ENCODE measurements at places on chromosomes 2 and 18. TPM values are rescaled to one million over a fixed set of nuclear protein-coding genes. Genes with fewer than 3 reads are reported as not detected.

GRCh38 chr18:23231340-23232021, 96.2 kb downstream of the CABLES1 start:
- peak; percentile 97 for DNase-seq
- peaks cover 50% of the 10 kb centered on the region for H3K4me1 ChIP-seq
- H3K4me3 ChIP-seq = no peak overlapping the region
- peak overlapping the region; percentile 90 for H3K27ac ChIP-seq
- no peaks in the 10 kb centered on the region for H3K27me3 ChIP-seq

- peaks cover 39% of the 10 kb centered on the region for H3K4me1 ChIP-seq
- no peak overlapping the region for H3K4me3 ChIP-seq
- no peak overlapping the region for H3K27ac ChIP-seq
- no peak for DNase-seq
- no peaks in the 10 kb centered on the region for H3K27me3 ChIP-seq
- no peaks in the 10 kb centered on the region for H3K36me3 ChIP-seq
These were observed 42.6 kb upstream of the MAP4K3 start for GRCh38 chr2:39479696-39480095.

DNA sequence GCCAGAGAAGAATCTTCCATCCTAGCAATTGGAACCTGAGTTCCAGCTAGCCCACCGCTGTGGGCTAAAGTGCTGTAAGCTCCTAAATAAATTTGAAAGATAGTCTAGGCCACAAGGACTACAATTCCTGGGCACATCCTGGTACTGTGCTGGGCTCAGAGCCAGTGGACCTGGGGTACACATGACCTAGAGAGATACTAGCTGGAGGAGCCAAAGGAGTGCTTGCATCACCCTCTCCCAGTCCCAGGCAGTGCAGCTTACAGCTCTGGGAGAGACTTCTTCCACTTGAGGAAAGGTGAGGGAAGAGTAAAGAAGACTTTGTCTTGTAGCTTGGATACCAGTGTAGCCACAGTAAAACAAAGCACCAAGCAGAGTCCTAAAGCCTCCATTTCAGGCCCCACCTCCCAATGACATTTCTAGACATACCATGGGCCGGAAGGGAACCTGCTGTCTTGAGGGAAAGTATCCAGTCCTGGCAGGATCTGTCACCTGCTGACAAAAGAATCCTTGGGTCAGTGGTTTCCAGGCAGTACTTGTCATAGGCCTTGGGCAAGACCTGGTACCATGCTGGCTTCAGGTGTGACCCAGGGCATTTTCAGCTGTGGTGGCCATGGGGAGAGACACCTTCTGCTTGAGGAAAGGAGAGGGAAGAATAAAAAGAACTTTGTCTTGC, 89.5 kb downstream of the TMEM185B start:
- H3K27ac ChIP-seq = peak overlapping the region; percentile 82
- no peaks in the 10 kb centered on the region for H3K36me3 ChIP-seq
- H3K4me3 ChIP-seq = no peak overlapping the region
- H3K27me3 ChIP-seq = no peaks in the 10 kb centered on the region

GRCh38 chr18:34976899-34977837, 64.0 kb upstream of the MAPRE2 start:
- DNase-seq = peak; percentile 55
- H3K27me3 ChIP-seq = peaks cover 26% of the 10 kb centered on the region
- H3K4me1 ChIP-seq = peaks cover 28% of the 10 kb centered on the region
- H3K27ac ChIP-seq = no peak overlapping the region

GRCh38 chr2:198611201-198611600, 806.8 kb downstream of the PLCL1 start:
- no peaks in the 10 kb centered on the region for H3K36me3 ChIP-seq
- no peaks in the 10 kb centered on the region for H3K4me1 ChIP-seq

- no peaks in the 10 kb centered on the region for H3K36me3 ChIP-seq
- no peak overlapping the region for H3K27ac ChIP-seq
- H3K4me3 ChIP-seq = no peak overlapping the region
- H3K4me1 ChIP-seq = no peaks in the 10 kb centered on the region
- DNase-seq = no peak
These were observed 3.3 kb upstream of the HOXD13 start for GRCh38 chr2:176088937-176089842.

Gene RBM43
- 6.5 TPM for total RNA-seq

Gene LINC00305
- not detected for total RNA-seq

Gene RFX8
- total RNA-seq = 1.00 TPM

Gene LIPG
- total RNA-seq = 96.2 TPM

Gene SGPP2
- not detected for total RNA-seq

All from endothelial cell of umbilical vein (primary cell).